Bone marrow (tissue), 2 donors: ENCODE measurements at places on chromosomes 16 and 17.

- no peak for DNase-seq
Observed at GRCh38 chr16:85401917-85402766, 211.0 kb upstream of the GSE1 start.

DNA sequence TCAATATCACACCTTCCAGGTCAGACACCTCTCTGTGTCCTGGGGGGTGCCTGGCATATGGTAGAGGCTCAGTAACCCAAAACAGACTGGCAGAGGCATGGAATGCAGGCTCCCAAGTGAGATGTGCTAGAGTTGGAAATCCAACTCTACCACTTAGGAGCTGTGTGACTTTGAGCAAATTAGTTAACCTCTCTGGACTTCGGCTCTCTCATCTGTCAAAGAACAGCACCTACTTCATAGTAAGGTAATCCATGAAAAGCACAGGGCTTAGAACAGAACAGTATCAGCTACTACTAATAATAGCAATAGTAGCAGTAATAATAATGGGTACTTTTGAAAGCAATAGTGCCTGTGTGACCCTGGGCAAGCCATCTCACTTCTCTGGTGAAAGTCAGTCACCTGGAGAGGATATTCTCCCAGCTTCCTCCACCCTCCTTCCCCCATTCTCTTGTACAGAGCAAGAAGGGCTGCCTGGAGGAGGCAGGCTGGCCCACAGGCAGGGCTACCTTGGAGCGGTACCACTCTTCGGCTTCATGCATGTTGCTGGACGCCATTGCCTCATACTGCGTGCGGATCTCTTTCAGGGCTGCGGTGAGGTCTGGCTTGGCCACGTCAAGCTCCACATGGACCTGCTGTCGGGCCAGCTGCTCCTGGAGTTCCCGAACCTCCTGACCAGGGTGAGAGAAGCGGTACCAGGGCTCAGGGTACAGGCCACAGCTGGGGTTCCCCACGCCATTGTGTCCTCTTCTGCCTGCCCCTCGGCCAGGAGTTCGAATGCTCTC, 2.3 kb downstream of the GFAP start:
- no peak for DNase-seq

DNA sequence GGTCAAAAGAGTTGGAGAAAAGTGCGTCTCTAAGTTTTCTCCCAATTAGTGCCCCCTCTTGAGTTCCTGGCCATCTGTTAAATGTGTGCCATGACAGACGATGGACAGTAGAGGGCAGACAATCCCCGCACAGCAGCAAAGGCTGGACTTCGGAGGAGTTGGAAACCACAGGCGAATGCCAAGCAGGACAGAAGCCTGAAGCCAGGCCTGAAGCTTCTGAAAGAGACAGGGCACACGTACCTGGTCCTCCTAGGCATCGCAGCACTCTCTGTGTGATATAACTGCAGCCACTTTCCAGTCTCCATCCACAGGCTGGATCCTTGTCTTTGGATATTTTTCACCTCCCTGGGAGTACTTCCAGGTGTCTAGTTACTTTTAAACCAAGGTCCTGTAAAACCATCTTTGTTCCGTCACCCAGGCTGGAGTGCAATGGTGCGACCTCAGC, 14.5 kb downstream of the C17orf100 start:
- DNase-seq = peak; percentile 44

- peak; percentile 44 for DNase-seq
Observed at GRCh38 chr17:28494445-28495188, 11.5 kb upstream of the FOXN1 start.

GRCh38 chr17:18194804-18195203, 11.2 kb downstream of the ALKBH5 start:
- DNase-seq = no peak

- DNase-seq = no peak
Observed at GRCh38 chr17:38597375-38597774, 8.4 kb downstream of the SRCIN1 start.

DNA sequence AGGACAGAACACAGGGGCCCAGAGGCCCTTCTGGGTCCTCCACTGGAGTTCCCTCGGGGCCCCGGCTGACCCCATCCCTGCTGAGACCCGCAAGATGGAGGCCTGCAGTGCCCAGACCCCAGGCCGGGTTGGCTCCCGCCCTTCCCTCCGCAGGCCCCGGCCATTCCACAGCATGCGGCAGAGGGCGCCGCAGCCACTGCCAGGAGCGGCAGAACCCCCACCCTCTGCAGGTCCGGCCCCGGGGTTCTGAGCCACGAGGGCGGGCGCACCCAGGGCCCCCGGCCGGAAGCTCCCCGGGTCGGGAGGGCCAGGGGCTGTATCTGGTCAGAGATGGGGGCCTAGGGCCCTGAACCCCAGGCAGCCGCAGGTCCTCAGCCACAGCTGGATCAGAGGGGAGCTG, 2.4 kb upstream of the PERCC1 start:
- DNase-seq = peak; percentile 4

DNA sequence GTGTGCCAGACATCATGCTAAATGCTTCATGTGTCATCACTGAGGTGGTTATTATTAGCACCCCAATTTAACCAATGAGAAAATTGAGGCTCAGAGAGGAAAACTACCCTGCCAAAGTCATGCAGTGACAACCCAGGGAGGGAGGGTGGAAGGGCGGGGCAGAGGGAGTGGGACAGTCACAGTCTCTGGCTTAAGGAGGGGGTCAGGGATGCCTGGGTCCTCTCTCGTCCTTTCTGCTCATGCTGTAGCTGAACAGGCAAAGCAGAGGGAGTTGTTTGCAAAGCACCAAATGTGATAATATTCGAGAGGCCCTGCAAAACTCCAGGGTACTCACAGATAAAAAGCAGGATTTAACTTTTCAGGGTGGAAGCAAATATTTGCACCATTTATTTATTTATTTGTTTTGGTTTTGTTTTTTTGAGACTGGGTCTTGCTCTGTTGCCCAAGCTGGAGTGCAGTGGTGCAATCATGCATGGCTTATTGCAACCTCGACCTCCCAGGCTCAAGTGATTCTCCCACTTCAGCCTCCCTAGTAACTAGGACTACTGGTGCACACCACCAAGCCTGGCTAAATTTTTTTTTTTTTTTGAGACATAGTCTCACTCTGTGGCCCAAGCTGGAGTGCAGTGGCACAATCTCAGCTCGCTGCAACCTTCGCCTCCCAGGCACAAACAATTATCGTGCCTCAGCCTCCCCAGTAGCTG, 47.9 kb upstream of the NKD1 start:
- no peak for DNase-seq

- no peak for DNase-seq
Observed at GRCh38 chr17:12395733-12396354, 269.8 kb upstream of the MYOCD start.

DNA sequence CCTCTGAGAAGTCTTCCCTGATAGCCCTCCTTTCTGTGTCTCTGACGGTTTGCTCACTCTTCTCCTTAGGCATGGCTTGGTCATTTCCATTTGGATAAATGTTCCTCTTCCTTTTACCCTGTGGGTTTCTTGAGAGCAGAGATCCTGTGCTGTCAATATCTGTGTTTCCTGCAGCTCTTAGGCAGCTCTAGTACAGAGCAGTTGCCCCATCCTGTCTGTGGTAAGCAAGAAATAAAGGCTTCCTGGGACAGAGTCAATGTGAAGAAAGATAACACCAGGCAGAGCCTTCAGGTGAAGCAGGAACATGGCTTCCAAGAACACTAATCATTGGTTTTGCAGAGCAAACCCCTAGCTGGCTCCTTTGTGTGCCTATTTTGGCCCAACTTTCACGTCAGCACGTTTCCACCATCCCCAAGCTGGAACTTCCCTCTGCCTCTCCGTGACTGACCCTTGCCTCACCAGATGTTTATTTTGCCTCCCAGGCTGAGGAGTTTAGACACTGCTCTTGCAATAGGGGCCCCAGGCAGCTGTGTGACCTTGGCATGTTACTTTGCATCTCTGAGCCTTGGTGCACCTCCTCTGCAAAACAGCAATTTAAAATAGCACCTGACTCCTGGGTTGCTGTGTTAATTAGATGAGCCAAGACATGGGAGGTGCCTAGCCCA, 49.6 kb upstream of the SIAH1 start:
- no peak for DNase-seq

GRCh38 chr17:77596491-77597417, 361.7 kb upstream of the TNRC6C start:
- DNase-seq = no peak

DNA sequence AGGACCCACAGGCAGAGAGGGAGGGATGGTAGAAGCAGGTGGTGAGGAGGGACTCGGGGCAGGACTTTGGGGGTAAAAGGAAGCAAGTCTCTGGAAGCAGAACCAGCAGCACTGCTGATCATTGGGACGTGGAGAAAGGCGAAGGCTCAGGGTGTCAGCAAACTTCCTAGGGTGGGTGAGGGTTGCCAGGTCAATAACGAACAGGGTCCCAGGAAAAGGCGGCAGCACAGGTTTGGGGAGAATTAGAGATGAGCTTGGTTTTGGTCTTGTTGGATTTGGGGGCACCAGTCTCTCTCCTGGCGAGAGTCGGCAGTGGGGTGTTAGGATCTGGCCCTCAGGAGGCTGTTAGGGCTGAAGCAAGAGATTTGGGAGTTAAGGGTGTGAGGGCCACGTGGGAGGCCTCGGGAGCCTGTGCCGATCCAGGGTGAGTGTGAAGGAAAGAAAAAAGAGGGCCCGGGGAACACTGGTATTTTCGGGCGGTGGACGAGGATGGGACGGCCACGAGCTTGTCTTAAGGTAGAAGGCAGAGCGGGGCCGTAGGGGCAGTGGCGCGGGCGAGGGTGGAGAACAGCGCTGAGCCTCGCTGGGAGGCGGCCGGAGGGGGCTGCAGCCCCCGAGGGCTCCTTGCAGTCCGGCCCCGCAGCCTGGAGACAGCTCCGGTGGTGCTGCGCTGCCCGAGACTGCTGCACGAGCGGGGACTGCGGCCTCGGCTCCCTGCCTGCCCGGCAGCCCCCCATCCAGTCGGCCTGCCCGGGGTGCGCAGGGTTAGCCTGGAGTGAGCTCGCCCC, 765 bp upstream of the ADORA2B start:
- no peak for DNase-seq

DNA sequence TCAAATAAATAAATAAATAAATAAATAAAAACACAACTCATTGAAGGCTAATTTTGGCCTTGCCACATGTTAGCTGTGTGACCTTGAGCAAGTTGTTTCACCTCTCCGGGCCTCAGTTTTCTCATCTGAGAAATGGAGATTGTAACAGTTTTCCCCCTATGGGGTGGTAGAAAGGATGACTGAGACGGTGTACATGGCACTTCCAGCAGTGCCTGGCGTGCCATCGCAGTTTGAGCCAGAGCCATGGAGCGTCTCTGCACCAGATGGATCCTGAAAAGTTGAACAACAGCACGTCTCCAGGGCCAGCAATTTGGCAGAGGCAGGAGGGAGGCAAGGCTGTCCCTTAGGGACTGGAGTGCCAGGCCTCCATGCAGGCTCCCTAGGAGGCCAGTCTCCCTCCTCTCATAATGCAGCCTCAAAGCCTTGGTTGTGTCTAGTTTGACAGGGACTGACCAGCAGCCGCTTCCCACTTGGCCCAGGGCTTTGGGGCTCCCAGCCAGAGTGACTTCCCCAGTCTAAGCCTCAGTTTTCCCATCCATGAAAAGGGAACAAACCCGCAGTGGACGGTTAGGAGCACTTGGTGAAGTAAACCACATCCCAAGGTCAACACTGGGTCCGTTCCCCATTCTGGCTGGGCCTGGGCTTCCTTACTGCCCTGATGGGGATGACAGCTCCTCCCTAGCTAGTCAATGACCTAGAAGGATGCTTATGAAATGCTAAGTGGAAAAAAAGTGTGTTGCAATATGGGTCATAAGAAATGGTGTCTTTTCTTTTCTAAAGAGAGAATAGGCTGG, 19.3 kb downstream of the SOCS1 start:
- no peak for DNase-seq

GRCh38 chr17:73343168-73343634, 31.4 kb upstream of the CDC42EP4 start:
- DNase-seq = no peak

DNA sequence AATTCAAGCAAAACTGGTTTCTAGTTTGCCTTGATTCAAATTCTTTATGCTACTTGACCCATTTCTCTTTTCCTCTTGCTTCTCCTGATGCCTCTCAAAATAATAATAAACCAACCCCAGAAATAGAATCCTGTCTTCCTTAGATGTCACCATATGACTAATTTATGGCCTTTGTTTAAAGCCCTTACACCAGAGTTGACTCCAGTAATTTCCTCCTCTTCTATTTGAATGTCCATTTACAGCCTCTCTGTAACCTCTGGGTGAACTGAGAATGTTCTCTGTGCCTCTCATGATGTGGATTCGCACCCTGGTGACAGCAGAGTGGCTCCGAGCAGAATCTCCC, 31.5 kb downstream of the ZFHX3 start:
- no peak for DNase-seq

GRCh38 chr17:43578699-43579565, 32.8 kb upstream of the ETV4 start:
- DNase-seq = no peak

DNA sequence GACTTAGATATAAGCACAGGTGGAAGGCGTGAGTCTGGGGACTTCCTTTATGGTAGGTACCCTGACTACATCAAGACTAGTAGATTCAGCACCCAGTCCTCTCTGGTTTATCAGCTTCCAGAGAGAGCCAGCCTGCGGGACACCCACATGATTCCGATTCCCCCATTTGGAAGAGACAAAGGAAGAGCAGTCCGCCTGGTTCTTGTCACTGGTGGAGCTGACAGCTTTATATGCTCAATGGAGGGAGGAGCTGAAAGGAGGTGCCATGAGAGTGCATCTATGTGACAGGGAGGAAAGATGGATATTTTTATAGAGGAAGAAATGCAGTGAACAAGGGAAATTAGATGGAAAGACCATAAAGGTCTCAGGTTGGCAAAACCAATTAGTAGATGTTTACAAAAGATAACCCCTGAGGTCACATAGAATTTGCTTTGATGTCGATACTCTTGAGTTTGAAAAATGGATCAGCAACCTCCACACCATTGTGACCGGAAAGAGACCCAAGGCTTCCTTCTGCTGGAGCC, 437.7 kb downstream of the PMP22 start:
- DNase-seq = no peak

GRCh38 chr16:7983676-7984075, 606.6 kb downstream of the TMEM114 start:
- no peak for DNase-seq

DNA sequence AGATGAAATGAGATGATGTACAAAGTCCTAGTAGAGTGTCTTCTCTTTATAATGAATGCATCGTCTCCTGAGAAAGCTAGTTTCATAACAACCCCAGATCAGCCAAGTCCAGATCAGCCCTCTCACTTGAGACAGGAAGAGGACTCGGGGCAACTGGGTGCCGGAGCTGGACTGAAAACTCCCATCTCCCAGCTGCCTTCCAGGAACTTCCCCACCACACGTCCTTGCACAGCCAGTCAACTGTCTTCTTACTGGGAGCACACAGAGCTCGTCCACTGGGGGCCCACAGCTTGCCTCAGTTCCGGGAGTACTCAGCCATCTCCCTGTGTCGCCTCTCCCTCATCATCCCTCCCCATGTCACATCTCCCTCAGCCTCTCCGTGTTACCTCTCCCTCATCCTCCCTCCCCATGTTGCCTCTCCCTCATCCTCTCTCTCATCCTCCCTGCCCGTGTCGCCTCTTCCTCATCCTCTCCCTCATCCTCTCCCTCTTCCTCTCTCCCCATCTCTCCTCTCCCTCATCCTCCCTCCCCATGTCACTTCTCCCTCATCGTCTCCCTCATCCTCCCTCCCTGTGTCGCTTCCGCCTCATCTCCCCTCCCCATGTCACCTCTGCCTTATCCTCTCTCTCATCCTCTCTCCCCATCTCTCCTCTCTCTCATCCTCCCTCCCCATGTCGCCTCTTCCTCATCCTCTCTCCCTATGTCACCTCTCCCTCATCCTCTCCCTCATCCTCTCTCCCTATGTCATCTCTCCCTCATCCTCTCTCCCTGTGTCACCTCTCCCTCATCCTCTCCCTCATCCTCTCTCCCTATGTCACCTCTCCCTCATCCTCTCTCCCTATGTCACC, 22.4 kb upstream of the KCNH6 start:
- DNase-seq = no peak
